ENCODE measurements at places on chromosomes 4 and X. TPM values are rescaled to one million over a fixed set of nuclear protein-coding genes. Genes with fewer than 3 reads are reported as not detected.

GUCY2F gene
- total RNA-seq = not detected

FHL1 gene
- total RNA-seq = 0.16 TPM

GRIA2 gene
- not detected for total RNA-seq

MAGEA12 gene
- not detected for total RNA-seq

GABRE gene
- 40.4 TPM for total RNA-seq

DNA sequence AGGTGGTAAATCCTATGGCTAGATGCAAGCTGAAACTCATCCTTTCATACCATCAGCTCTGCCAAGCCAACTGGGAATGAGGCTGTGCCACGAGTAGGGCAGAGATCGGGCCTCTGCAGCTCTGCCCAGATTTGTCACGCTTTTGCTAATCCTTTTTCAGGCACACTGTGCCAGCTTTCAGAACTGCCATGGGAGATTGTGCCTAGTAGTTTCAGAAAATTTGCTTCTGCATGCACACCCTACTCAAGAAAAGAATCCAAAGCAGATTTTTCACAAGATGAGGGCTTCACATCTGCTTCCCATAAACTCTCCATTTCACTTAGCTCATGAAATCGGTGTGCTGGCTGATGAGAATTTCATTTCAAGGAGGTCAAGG, 3.3 kb upstream of the ADH7 start:
- no peaks in the 10 kb centered on the region for H3K36me3 ChIP-seq
- H3K27me3 ChIP-seq = no peaks in the 10 kb centered on the region
- no peak for DNase-seq
- H3K4me1 ChIP-seq = no peaks in the 10 kb centered on the region

DNA sequence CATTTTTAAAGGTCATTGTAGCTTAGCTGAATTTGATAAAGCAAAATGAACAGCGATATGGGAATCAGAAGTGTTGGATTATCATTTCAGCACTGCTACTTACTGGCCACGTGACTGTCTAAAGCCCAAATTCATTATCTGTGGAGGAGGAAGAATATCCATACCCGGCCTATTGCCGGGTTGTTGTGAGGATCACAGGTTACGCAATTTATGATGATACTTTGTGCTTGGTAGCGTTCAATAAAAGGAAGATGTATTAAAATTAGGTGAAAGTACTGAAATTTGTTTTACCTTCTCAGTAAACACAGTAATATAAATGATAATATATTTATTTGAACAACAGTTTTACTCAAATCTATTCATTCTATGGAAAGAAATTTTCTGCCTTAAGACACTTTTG, 1540.2 kb downstream of the ADGRL3 start:
- H3K4me1 ChIP-seq = no peaks in the 10 kb centered on the region
- DNase-seq = no peak
- no peaks in the 10 kb centered on the region for H3K36me3 ChIP-seq
- H3K27ac ChIP-seq = no peak overlapping the region
- no peak overlapping the region for H3K4me3 ChIP-seq

DNA sequence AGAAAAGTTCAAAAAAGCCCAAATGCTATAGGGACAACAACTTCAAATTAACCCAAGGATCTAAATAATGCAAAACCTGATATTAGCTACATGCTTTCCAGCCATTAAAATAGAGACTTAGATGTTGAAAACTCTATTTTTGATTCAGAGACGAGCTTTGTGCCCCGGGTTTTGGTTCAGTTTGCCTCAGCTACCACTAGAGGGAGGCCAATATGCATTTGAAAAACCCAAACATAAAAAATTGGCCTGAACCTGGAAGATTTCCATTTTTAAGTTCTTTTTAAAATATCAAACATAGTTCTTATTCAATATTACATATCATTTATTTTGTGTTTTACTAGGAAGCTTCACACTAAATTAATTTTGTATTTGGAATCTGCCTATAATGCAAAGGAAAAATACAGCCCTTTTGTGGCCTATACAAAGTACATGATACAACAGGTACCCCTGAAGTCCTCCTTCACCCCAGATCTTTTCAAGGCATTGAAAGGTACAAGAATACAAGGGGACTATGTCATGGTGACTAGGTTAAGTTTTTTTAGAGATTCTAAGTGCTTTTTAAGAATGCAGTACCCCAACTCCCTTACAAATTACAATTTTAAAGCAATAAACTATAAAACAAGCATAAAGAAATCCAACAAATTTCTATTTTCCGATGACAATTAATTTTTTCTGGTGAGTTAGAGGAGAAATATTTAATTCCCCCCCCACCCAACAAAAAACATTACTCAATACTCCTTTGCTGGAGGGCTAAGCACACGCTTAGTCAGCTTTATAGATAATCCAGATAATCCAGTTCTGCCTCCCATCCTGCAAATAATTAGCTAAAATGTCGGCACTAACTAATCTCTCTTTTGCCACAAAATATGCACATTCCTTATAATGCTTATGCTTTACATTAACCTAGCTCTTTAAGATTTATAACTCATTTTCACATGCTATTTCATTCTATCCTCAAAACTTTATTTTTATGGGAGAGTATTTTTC, 97.7 kb upstream of the PTPN13 start:
- H3K36me3 ChIP-seq = no peaks in the 10 kb centered on the region
- no peaks in the 10 kb centered on the region for H3K27me3 ChIP-seq
- no peak overlapping the region for H3K4me3 ChIP-seq
- no peak for DNase-seq
- peaks cover 5% of the 10 kb centered on the region for H3K4me1 ChIP-seq

DNA sequence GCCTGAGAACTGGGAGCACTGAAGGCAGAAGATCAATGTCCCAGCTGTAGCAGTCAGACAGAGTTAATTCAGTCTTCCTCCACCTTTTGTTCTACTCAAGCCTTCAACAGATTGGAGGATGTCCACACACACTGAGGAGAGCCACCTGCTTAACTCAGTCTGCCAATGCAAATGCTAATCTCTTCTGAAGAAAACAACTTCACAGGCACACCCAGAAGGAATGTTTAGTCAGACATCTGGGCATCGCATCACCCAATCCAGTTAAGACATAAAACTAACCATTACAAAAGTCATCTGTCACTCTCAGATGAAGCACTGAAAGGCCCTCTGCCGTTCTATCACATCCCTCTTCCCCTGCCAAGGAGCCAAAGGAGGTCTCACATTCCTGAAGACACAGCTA, 173.7 kb downstream of the CENPC start:
- DNase-seq = no peak
- H3K27ac ChIP-seq = no peak overlapping the region
- no peaks in the 10 kb centered on the region for H3K36me3 ChIP-seq
- H3K27me3 ChIP-seq = no peaks in the 10 kb centered on the region
- no peak overlapping the region for H3K4me3 ChIP-seq

DNA sequence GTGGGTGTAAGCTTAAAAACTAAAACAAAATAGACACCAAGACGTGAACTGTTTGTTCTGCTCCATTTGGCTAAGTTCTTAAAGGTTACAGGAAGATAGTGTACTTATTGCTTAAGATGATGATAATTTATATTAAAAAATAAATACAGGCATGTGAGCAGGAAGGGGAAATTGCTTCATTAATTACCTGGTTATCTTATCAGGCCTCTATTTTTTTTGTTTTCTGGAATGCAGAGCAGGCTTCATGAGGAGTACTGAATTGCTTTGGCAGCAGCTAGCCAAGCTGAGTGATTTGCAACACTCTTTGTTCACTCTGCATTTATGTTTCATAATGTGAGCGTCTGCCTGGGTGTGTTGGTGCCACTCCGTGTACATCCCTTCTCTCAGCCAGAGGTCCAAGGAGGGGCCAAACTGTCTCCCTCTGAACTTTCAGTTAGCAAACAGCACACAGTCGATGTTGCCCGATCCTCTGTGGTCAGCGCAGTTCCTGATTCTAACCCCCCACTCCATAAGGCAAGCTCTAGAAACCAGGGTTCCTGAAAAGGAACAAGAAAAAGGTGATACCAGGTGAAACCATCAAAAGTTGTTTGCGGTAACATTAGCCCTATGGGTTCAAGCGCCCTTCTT, 348.2 kb downstream of the SPRY1 start:
- H3K4me1 ChIP-seq = peaks cover 5% of the 10 kb centered on the region
- no peaks in the 10 kb centered on the region for H3K27me3 ChIP-seq
- no peak overlapping the region for H3K27ac ChIP-seq
- no peak overlapping the region for H3K4me3 ChIP-seq

DNA sequence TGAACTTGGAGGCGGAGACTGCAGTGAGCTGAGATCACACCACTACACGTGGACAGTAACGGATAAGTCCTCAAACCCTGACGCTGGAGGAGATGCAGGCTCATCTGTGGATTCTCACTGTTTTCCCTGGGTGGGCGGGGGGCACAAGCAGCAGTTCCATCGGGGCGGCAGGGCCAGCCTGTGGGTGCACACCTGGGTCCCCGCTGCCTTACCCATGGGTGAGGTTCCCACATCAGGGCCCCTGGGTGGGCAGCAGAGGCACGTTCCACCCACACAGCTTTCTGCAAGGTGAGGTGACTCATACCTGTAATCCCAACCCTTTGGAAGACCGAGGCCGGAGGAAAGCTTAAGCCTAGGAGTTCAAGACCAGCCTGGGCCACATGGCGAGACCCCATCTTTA, 56.6 kb upstream of the MXD4 start:
- H3K4me1 ChIP-seq = no peaks in the 10 kb centered on the region
- DNase-seq = no peak
- no peak overlapping the region for H3K4me3 ChIP-seq
- no peaks in the 10 kb centered on the region for H3K36me3 ChIP-seq
- H3K27me3 ChIP-seq = no peaks in the 10 kb centered on the region
- H3K27ac ChIP-seq = no peak overlapping the region

DNA sequence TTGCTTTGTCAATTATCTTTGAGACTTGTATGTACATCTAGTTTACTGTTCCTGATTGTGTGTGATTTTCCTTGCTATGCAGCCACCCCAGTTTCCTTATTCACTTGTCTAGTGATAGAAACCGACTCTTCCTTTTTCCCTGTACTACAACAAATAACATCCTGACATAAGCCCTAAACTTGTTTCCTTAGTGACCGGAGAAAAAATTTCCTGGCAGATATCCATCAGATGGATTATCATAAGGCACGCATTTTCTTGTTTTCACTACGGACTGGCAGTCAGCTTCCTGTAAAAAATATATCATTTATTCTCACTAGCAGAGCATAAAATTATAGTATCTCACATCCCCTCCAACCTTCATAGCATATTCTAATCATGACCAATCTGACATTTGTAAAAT, 410.7 kb downstream of the CENPC start:
- DNase-seq = no peak
- H3K36me3 ChIP-seq = no peaks in the 10 kb centered on the region
- no peaks in the 10 kb centered on the region for H3K4me1 ChIP-seq
- H3K4me3 ChIP-seq = no peak overlapping the region
